ENCODE measurements at places on chromosomes 3 and 15. TPM values are rescaled to one million over a fixed set of nuclear protein-coding genes. Genes with fewer than 3 reads are reported as not detected.

- H3K4me3 ChIP-seq: no peak overlapping the region
- peaks cover 6% of the 10 kb centered on the region for H3K36me3 ChIP-seq
- no peaks in the 10 kb centered on the region for H3K27me3 ChIP-seq
- no peak overlapping the region for H3K27ac ChIP-seq
Observed at GRCh38 chr15:56094171-56094570, 100.8 kb upstream of the NEDD4 start.

GRCh38 chr3:17775073-17775472, 32.6 kb upstream of the TBC1D5 start:
- DNase-seq: no peak
- H3K27ac ChIP-seq: no peak overlapping the region
- H3K36me3 ChIP-seq: no peaks in the 10 kb centered on the region
- peaks cover 8% of the 10 kb centered on the region for H3K4me1 ChIP-seq
- H3K27me3 ChIP-seq: no peaks in the 10 kb centered on the region

- DNase-seq: no peak
- H3K27ac ChIP-seq: no peak overlapping the region
- H3K36me3 ChIP-seq: no peaks in the 10 kb centered on the region
Observed at GRCh38 chr3:134340362-134340981, 33.8 kb downstream of the AMOTL2 start.

GRCh38 chr3:127204841-127205582, 12.1 kb downstream of the PRR23E start:
- no peak overlapping the region for H3K4me3 ChIP-seq
- no peaks in the 10 kb centered on the region for H3K36me3 ChIP-seq
- no peak overlapping the region for H3K27ac ChIP-seq
- DNase-seq: no peak
- 0 out of 2 replicates have a peak, but pooled peaks cover 2% of the 10 kb centered on the region for H3K27me3 ChIP-seq

DNA sequence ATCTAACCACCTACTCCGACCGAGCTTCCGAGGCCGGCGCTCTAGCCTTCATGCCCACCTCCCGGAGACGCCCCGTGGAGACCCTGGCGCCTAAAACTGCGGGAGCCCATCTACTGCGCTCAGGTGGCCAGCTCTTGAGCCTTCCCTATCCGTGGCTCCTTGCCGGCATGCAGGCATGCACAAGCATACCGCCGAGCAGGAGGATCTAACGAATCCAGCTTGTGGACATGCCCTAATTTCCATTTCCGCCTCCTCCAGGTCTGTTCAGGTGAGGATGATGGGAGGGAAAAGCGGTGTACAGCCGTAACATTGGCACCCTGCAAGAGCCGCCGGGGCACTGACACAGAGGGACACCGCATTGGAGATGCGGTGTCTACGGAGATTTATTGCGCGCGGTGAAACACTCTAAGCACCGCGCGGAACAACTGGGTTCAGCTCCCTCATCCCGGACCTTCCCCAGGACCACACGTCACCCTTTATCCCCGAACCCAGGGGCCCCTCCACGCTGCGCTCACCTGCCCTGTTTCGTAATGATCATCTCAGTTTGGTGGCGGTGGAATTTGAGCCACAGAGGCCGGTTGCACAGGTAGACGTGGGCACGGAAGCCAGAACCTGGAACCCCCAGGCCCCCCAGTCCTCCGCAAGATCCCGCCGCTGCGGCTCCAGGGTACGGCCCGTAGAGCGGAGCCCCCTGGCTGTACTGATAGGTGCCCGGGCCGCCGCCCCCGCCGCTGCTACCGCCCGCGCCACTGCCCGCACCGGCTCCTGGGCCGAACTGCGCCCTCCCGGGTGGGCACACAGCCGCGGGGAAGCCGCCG, 1.0 kb downstream of the EOMES start:
- H3K27ac ChIP-seq: no peak overlapping the region
- no peaks in the 10 kb centered on the region for H3K36me3 ChIP-seq
- no peak for DNase-seq
- no peaks in the 10 kb centered on the region for H3K4me1 ChIP-seq
- peak overlapping the region; percentile 54 for H3K4me3 ChIP-seq

The GATA2 gene
- 29.0 TPM for total RNA-seq

The GOLGA8J gene
- total RNA-seq: not detected

DNA sequence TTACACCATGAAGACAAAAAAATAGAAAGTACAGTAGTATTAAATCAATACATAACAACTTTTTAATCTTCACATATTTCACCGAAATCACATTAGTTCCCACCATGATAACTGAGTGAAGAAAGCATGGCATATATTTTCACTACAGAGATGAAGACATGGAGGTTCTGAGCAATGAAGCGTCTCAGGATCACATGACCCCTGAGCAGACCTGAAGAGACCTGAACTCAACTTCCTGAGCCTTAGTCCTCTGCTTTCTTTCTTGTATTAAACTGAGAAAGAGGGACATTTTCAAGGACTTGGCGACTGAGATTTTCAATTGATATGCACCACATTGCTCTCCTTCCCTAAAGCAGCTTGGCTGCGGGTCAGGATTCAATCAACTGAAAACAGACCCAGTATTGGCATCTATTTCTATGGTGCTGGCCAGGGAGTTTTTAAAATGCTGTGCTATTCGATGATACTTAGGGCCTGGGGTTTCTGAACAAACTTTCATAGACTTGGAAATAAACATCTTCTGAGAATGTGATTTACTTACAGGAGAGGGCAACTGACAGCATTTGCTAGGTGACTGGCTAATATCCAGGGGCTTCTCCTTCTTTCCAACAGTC, 165.1 kb downstream of the LSAMP start:
- H3K27ac ChIP-seq: no peak overlapping the region
- no peak overlapping the region for H3K4me3 ChIP-seq
- no peaks in the 10 kb centered on the region for H3K36me3 ChIP-seq
- no peak for DNase-seq
- no peaks in the 10 kb centered on the region for H3K4me1 ChIP-seq

GRCh38 chr3:9915254-9916141, 1.4 kb upstream of the IL17RC start:
- H3K36me3 ChIP-seq: no peaks in the 10 kb centered on the region
- DNase-seq: no peak
- no peak overlapping the region for H3K4me3 ChIP-seq
- H3K27ac ChIP-seq: no peak overlapping the region
- H3K4me1 ChIP-seq: peaks cover 55% of the 10 kb centered on the region

The CPN2 gene
- total RNA-seq: not detected

GRCh38 chr3:183022936-183023516, 42.7 kb upstream of the DCUN1D1 start:
- H3K27ac ChIP-seq: no peak overlapping the region
- H3K4me3 ChIP-seq: no peak overlapping the region
- DNase-seq: no peak
- H3K36me3 ChIP-seq: peaks cover 27% of the 10 kb centered on the region

The POPDC2 gene
- total RNA-seq: 3.5 TPM

The KBTBD13 gene
- not detected for total RNA-seq

The TUSC7 gene
- not detected for total RNA-seq

GRCh38 chr3:151818361-151818760, 4.4 kb downstream of the AADAC start:
- H3K4me3 ChIP-seq: no peak overlapping the region
- H3K36me3 ChIP-seq: no peaks in the 10 kb centered on the region
- H3K27me3 ChIP-seq: no peaks in the 10 kb centered on the region
- no peak for DNase-seq
- H3K27ac ChIP-seq: no peak overlapping the region

- no peak for DNase-seq
- H3K4me3 ChIP-seq: no peak overlapping the region
- no peaks in the 10 kb centered on the region for H3K4me1 ChIP-seq
- no peaks in the 10 kb centered on the region for H3K36me3 ChIP-seq
- H3K27ac ChIP-seq: no peak overlapping the region
Observed at GRCh38 chr3:188446766-188447165, 292.8 kb downstream of the LPP start.

GRCh38 chr3:171249245-171249644, 211.0 kb downstream of the TNIK start:
- H3K27ac ChIP-seq: no peak overlapping the region
- DNase-seq: no peak
- H3K27me3 ChIP-seq: no peaks in the 10 kb centered on the region
- H3K4me1 ChIP-seq: peaks cover 11% of the 10 kb centered on the region
- no peak overlapping the region for H3K4me3 ChIP-seq
- no peaks in the 10 kb centered on the region for H3K36me3 ChIP-seq

DNA sequence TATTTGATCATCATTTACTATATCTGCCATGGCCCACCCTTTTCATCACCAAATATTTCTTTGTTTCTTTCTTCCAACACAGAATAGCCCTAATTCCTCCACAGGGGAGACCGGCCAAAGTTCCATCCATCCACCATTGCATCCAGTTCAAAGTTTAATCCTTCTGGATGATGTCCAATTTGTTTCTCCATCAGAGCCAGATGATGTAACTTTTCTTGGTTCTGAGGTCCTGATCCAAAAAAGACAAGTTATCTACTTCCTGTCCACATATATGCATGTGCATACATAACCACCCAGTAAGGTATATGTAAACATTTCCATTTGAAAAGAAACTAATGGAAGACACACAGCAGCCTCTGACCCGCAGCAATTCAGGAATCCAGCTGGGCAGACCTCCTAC, 237.3 kb downstream of the SHOX2 start:
- no peak overlapping the region for H3K4me3 ChIP-seq
- no peaks in the 10 kb centered on the region for H3K27me3 ChIP-seq
- no peak for DNase-seq
- H3K27ac ChIP-seq: no peak overlapping the region

DNA sequence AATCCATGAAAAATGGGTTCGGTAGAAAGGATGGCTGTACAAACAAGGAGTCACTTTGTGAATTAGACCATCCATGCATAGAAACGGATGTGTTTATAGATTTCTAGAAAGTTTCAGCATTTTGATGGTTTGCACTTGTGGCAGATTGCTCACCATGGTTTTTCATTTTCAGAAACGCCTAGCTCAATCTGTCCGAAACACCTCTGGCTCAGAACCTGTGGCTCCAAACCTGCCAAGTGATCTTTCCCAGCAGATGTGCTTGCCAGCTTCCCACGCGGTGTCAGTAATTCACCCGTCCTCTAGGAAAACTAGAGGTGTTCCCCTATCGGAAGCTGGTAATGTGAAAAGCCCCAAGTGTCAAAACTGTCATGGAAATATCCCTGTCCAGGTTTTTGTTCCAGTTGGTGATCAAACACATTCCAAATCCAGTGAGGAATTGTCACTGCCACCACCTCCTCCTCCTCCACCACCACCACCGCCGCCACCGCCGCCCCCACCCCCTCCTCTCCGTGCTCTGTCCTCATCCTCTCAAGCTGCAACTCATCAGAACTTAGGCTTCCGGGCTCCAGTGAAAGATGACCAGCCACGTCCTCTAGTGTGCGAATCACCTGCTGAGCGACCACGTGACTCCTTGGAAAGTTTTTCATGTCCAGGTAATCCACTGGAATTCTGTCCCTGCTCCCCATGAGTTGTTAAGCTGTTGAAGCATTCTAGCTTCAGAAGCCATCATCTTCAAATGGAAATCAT, 21.2 kb downstream of the WHAMM start:
- peaks cover 22% of the 10 kb centered on the region for H3K4me1 ChIP-seq
- H3K27ac ChIP-seq: no peak overlapping the region
- peaks cover 17% of the 10 kb centered on the region for H3K36me3 ChIP-seq
